Breast epithelium (tissue), 4 donors: ENCODE measurements at places on chromosomes 2 and 18.
A peak's percentile ranks its signal among the peaks of the same experiment; 100 is the strongest.

- no peaks in the 10 kb centered on the region for H3K27me3 ChIP-seq
- H3K36me3 ChIP-seq = no peaks in the 10 kb centered on the region
- DNase-seq = no peak
Measured at GRCh38 chr18:32902568-32903330, 129.9 kb upstream of the KLHL14 start.

- DNase-seq = no peak
- no peaks in the 10 kb centered on the region for H3K36me3 ChIP-seq
- H3K27ac ChIP-seq = no peak overlapping the region
- no peaks in the 10 kb centered on the region for H3K4me1 ChIP-seq
- H3K4me3 ChIP-seq = no peak overlapping the region
Measured at GRCh38 chr18:29285471-29285870, 1108.5 kb upstream of the CDH2 start.

DNA sequence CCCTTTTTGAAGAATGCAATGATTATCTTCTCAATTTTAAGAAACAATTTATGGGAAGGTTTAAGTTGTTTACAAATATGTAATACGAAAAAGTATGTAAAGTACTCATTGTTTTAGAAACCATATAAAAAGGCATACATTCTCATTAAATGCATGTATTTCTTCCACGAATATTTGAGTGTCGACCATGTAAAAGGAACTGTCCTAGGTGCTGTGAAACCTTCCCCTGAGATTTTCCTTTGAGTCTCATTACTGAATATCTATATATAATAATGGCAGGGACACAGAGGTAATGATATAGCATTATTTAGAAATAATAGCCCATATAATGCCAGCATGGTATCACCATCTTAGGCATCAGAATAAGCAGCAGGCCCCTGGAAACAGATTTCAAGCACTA, 239.3 kb downstream of the ERBB4 start:
- DNase-seq = no peak
- H3K4me3 ChIP-seq = no peak overlapping the region
- H3K27ac ChIP-seq = no peak overlapping the region
- H3K36me3 ChIP-seq = no peaks in the 10 kb centered on the region

DNA sequence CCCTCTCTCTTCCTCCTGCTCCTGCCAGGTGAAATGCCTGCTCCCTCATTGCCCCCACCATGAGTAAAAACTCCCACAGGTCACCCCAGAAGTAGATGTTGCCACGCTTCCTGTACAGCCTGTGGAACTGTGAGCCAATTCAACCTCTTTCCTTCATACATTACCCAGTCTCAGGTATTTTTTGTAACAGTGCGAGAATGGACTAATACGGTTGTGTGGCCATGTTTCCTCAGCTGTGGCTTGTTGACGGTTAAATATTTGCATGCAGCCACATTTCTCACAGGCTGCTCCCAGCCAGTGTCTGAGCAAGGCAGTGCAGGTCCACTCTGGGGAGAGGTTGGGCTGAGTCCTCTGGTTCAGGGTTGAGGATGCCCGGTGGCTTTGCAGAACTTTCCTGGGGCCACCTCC, 27.8 kb upstream of the COPS8 start:
- H3K27ac ChIP-seq = no peak overlapping the region
- no peak for DNase-seq
- H3K36me3 ChIP-seq = no peaks in the 10 kb centered on the region

DNA sequence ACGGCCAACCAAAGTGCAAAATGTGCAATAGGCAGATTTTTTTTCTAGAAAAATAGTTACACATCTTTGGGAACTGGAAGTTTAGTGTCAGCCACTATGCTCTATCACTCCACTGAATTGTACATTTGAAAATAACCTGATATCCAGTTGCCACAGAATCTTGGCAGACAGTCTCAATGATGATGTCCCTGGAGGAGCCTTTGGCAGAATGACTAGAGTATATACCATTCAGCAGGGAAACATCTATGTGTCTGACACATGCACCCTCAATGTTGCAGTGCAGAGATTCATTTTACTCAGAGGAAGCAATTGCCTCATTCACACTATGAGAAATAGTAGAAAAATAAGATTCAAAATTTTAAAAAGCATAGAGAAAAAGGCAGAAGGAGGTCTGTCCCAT, 475.8 kb downstream of the LRRTM4 start:
- no peaks in the 10 kb centered on the region for H3K4me1 ChIP-seq
- H3K4me3 ChIP-seq = no peak overlapping the region
- DNase-seq = no peak
- no peaks in the 10 kb centered on the region for H3K36me3 ChIP-seq

DNA sequence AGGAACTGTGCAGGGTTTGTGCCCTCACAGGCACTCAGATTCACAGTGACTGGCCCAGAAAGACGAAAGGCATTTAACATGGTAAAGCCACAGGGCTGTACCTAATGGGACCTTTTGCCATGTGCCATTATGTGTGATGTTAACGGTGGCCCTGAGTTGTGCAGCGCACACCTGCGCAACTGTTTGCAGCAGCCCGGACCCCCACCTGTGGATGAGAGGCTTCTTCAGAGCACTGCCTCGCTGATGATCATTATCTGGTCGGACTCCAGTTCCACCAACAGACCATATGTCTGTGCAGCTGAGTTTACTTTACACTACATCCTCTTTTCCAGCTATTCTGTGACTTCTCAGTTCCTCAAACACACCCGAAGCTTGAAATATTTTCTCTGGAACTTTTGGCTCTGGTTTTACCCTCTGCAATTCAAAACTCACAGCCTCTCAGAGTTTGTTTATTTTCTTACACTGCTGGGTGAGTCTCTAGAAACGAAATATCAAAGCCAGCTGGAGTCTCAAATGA, 35.6 kb upstream of the UBE2F start:
- no peak overlapping the region for H3K4me3 ChIP-seq
- no peak for DNase-seq
- peak overlapping the region; percentile 38 for H3K27ac ChIP-seq
- no peaks in the 10 kb centered on the region for H3K27me3 ChIP-seq

- no peaks in the 10 kb centered on the region for H3K4me1 ChIP-seq
- peak; percentile 78 for DNase-seq
- H3K27ac ChIP-seq = peak within 1 kb of the TSS; percentile 90
- H3K4me3 ChIP-seq = peak within 1 kb of the TSS; percentile 61
- no peaks in the 10 kb centered on the region for H3K27me3 ChIP-seq
Measured at GRCh38 chr2:17540093-17540812, at the start of gene VSNL1. VSNL1 (plus strand) TSS chr2:17540696; CDS start chr2:17592075, 51,379 bp downstream.

DNA sequence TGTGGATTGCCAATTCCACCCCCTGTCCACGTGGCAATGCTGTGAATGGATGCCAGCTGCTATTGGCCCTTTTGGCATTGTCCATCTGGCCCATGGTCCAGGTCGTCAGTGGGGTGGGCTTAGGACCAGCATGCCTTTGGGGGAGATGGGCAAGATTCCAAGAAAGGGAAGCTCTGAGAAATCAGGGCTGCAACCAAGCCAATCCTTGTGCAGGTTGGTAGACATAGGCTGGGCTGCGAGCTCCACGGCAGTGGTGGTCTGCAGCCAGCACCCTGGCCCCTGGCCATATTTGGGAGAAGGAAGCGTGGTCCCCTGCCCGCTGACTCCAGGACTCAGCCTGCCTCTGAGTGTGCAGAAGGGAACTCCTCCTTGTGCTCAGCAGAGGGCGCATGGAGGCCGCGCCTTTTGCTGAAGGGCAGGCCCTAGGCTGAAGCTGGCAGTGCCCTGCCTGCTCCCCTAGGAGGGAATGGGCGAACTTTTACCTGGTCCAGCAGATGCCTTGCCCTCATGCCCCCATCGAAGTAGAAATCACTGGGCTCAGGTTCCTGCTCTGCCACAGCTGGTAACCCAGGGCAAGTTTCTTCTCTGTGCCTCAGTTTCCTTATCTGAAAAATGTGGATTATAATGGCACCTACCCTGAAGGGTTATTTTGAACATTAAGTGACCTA, 5.4 kb downstream of the SPR start:
- no peak overlapping the region for H3K4me3 ChIP-seq
- no peak for DNase-seq
- H3K4me1 ChIP-seq = no peaks in the 10 kb centered on the region
- H3K27ac ChIP-seq = no peak overlapping the region

GRCh38 chr2:177678939-177679338, 286.4 kb downstream of the AGPS start:
- no peak overlapping the region for H3K4me3 ChIP-seq
- H3K4me1 ChIP-seq = no peaks in the 10 kb centered on the region
- DNase-seq = no peak
- no peak overlapping the region for H3K27ac ChIP-seq

DNA sequence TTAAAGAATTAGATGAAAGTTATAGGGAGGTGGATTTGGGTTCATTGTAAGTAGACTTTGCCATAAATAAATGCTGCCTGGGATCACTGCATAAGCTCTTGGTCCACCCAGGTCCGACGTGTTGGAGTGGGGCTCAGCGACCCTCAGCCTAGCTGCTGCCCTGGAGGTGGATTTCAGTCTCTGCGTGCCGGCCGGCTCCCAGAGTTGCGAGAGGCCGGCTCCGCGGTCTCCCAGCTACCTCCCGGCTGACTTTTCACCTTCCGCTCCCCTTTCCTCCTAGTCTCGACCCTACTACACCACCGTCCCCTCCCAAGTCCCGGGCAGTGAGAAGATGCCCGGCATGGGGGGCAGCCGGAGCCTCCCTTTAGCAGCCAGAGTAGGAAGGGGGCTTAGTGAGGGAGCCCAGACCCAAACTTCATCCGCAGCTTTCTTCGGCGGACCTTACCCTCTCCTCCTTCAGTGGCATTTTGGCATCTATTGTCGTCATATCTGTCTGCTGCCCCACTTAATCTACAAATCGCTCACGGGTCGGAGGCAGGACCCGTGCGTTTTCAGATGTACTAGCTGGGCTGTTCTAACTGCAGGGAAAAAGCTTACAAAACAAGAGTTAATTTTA, 8.1 kb downstream of the EMX1 start:
- H3K36me3 ChIP-seq = no peaks in the 10 kb centered on the region
- no peak for DNase-seq
- H3K27me3 ChIP-seq = peaks cover 90% of the 10 kb centered on the region
- H3K4me3 ChIP-seq = no peak overlapping the region
- H3K27ac ChIP-seq = no peak overlapping the region

- no peak overlapping the region for H3K27ac ChIP-seq
- DNase-seq = no peak
- no peaks in the 10 kb centered on the region for H3K4me1 ChIP-seq
- peaks cover 12% of the 10 kb centered on the region for H3K36me3 ChIP-seq
Measured at GRCh38 chr2:27231921-27232320, 14.8 kb downstream of the CAD start.

DNA sequence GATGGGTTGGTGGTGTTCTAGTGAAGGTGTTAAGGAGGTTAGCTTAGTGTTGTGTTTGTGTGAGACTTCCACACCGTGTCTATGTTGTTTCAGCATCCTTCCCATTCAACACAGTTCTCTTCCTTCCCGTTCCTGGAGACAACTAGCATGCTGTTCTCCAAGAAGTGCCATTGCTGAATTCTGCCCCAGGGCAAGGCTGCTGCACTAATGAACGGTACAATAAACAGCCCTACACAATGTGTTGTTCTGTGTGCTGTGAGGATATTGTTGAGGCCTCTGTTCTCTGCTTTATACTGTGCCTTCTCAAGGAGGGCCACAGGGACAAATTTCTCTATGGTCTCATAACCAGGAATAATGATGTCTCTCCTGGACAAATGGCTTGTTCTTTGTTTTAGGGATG, 39.8 kb upstream of the ZEB2 start:
- no peaks in the 10 kb centered on the region for H3K27me3 ChIP-seq
- no peak for DNase-seq
- H3K4me1 ChIP-seq = no peaks in the 10 kb centered on the region
- no peak overlapping the region for H3K27ac ChIP-seq

DNA sequence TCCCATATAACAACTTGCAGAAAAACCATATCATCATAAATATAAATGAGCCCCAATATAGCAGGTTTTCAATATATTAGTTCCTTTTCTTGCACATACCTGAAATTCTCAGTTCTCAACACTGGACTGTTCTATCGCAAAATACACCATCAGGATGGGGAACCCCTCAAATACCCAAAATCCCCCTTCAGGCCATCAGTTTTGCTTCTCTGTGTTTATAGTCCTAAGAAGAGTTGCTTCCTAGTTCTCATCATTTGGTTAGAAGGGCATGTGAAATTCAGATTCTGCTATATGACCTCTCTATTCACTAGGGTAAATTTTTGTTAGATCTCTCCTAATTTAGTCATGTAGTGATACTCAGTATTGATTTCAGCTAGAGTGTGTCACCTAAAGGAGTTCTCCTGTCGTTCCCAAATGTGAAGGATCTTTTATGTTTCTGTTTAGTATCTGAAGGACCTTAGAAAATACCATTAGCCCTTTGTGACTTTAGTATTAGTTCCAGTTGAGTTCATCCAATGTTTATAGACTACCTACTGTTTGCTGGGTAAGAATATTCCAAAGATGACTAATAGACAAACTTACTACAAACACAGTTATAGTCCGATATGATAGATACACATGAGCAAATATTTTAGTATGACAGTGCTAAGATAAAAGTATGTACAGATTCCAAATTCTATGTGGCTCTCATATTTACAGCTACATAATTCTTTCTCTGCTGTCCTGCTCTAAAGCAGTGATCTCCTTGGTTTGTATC, 115.8 kb downstream of the TTC27 start:
- H3K27ac ChIP-seq = no peak overlapping the region
- no peaks in the 10 kb centered on the region for H3K36me3 ChIP-seq
- H3K4me3 ChIP-seq = no peak overlapping the region
- H3K27me3 ChIP-seq = no peaks in the 10 kb centered on the region
- no peak for DNase-seq
- no peaks in the 10 kb centered on the region for H3K4me1 ChIP-seq

GRCh38 chr2:136957044-136957443, 191.7 kb downstream of the THSD7B start:
- H3K4me3 ChIP-seq = no peak overlapping the region
- no peaks in the 10 kb centered on the region for H3K27me3 ChIP-seq
- DNase-seq = no peak
- no peaks in the 10 kb centered on the region for H3K4me1 ChIP-seq

GRCh38 chr2:235449568-235449967, 44.3 kb upstream of the AGAP1 start:
- no peak overlapping the region for H3K27ac ChIP-seq
- H3K4me3 ChIP-seq = no peak overlapping the region
- H3K27me3 ChIP-seq = no peaks in the 10 kb centered on the region
- no peaks in the 10 kb centered on the region for H3K36me3 ChIP-seq
- DNase-seq = no peak

- H3K4me1 ChIP-seq = no peaks in the 10 kb centered on the region
- no peak for DNase-seq
- no peak overlapping the region for H3K4me3 ChIP-seq
- no peaks in the 10 kb centered on the region for H3K27me3 ChIP-seq
- H3K36me3 ChIP-seq = no peaks in the 10 kb centered on the region
- no peak overlapping the region for H3K27ac ChIP-seq
Measured at GRCh38 chr2:205802941-205803340, 120.6 kb downstream of the NRP2 start.

GRCh38 chr2:233026198-233026813, 6.2 kb upstream of the NEU2 start:
- no peaks in the 10 kb centered on the region for H3K4me1 ChIP-seq
- H3K4me3 ChIP-seq = no peak overlapping the region
- H3K36me3 ChIP-seq = no peaks in the 10 kb centered on the region
- no peak overlapping the region for H3K27ac ChIP-seq
- DNase-seq = no peak
